ENCODE measurements at places on chromosomes 7 and 10.

DNA sequence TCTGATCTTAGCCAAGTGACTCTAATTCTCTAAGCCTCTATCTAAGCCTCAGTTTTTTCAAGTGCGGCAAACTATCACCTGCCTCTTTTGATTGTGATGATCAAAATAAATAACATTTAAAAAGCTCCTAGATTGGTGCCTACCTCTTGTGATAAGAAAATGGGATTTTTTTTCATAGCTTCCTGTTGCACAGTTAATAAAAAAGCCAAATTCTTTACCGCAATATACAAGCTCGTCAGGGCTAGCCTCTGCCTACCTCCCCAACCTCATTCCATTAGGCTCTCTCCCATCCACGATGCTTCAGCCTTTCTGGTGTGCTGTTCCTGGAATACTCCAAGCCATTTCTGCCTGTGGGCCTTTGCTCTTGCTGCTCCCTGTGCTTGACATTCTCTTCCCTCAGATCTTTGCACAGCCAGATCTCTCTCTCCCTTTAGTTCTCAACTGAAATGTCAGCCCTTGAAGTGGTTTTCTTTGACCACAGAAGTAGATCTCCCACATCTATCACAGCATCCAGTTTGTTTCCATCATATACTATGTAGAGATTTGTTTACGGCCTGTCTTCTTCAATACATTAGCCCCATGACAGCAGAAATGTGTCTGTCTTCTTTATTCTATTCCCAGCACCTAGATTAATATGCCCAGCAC, 48.8 kb downstream of the SFR1 start:
- no peak for DNase-seq

DNA sequence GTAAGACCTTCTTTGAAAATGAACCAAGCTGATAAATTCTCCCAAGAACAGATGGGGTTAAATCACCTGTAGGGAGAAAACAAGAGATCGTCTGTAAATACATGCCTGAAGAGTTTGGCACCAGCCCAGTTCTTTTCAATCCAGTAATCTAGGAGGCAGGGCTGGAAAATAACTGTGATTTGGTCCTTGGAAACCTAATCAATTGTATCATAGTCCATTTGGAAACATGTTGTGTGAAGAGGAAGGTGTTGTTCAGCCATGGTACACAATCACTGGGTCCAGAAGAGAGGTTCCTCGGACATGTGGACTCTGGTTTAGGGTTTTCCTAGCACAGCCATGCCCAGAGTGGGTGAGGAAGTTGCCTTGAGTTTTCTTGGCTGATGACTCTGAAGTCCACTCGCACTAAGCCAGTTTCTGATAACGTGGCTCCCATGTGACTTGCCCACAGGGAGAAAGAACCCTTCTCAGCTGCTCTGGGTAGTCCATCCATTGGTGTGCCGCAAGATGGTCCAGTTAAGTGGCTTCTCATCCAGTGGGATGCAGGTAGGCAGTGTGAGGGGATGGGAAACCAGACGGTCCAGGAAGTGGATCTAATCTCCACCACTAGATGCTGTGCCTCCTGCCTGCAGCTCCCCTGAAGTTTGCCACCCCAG, 5.1 kb downstream of the BLNK start:
- no peak for DNase-seq

DNA sequence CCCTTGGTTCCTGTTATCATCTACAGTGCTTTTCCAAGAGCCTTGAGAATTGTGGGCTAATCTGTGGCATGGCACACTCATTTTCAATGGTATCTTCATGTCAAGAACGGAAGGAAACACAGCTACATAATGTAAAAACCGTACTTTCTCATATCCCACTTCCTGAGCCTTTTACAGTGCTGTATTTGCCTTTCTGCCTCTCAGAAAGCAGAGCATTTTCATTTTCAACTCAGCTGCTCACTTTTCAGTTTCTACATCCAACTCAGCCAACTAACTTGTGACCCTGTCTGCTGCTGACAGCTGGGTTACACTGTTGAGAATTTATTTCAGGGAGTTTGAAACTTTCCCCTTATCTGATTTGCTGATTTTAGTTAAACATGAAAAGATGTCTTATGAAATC, 875.8 kb upstream of the KCND2 start:
- DNase-seq, result no peak

GRCh38 chr7:40697653-40698052, 562.8 kb downstream of the SUGCT start:
- DNase-seq, result no peak

DNA sequence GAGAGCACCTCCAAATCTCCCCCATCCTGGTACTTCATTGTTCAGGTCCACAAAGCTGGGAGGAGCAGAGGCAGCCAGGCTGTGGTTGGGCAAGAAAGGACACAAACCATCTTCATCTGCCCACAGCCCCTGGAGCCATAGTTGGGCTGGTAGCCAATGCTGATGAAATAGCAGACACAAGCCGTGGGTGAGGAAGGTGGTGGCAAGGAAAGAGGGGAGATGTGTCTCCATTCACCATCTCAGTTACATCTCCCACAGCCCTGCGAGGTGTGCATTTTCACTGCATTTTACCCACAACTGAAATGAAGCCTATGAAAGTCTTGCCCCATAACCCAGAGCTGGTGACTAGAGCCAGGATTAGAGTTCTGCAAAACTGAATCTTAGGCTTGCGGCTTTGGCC, 35.0 kb downstream of the PIK3AP1 start:
- DNase-seq, result peak; percentile 70

GRCh38 chr10:34444223-34445183, 370.6 kb downstream of the PARD3 start:
- DNase-seq, result no peak

- no peak for DNase-seq
Observed at GRCh38 chr7:123352973-123353372, 153.2 kb upstream of the SLC13A1 start.

DNA sequence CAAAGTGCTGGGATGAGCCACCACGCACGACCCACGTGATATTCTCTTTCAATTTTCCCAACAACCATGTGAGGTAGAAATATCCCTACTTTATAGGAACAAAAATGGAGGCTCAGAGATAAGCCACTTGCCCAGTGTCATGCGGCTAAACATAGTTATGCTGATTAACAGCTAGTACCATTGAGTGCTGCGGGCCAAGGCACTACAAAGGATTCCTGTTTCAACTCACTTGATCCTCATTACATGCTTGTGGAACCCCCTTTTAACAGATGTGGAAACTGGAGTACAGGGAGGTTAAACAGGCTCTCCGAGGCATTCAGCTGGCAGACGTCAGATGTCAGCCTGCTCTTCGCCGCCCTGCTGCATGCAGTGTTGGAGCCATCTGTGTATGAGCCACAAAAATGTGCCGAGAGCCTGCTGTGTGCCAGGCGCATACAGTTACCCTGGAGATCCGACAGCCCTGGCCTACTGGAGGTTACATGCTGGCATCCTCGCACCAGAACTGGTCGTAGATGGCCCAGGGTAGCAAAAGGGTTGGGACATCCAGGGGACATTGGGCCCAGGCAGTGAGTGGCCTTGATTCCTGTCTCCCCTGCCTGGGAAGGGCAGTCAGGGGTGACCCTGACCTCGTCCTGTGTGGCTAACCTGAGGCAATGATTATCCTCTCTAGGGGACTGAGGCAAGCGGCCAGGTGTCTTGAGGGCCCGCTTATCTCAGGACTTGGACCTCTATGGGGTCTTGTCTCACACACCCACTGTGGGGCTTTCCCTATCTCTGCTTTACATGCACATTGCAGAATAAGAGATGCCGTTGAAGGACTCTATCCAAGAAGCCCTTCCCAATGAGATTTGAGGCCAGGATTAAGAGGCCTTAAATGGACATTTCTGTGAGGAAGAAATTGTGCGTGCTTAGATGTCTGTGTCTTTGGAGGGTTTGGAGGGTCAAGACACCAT, 18.5 kb upstream of the SRGN start:
- no peak for DNase-seq

All from erythroblast (primary cell).